NCI-H524 (cell line): ENCODE measurements at places on chromosomes 7 and 10.

DNA sequence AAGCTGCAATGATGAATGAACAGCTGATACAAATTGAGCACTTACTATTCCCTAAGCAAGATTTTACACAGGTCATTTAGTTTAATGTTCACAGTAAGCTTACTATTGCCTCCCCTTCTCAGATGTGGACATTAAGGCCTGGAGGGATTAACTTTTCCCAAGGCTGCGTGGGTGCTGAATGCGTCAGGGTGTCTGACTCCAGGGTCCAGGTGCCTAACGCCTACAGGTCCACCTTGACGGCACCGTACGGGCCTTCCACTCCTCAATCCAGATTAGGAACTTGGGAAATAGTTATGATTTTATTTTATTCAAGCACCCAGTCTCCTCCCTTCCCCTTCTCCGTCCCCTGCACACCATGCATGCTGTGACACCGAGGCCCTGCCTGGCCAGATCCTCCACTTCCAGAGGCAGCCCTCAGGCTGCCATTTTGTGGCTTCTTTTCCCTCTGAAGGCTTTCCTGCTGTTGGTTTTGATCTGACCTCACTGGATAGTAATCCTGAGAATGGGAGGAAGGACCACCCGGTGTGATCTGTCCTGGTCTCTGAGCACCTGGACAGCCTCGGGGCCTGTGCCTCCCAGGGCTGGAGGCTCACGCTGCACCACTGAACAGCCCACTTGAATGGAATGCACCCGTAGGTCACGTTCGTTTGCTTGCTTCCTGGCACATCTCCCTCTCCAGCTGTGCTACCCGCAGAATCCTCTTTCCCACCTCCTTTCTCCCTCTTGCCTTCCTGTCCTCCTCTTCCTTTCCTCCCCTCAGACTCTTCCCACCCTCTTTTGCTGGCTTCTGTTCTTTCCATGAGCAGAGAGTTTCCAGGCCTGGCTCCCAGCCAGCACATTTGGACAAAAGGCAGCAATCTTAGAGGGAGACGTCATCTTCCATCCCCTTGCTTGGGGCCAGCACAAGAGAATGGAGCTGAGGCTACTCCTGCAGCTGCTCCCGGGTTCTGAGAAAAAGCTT, 14.4 kb downstream of the DENND2A start:
- no peak for DNase-seq

DNA sequence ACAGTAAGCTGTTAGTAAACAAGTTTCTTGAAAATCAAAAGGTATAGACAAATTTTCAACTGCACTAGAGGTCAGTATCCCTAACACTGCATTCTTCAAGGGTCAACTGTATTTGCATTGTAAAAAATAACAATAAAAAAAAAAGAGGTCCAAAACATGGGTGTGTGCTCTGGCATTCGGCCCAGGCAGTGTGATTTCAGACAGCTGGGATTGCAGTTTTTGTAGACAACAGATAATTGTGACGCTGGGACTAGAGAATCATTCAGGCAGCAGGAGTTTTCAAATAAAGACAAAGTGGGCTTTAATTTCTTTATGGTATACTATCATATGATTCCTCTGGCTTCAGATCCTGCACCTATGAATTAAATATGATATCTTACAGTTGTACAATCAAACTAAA, 543.2 kb upstream of the SEMA3D start:
- DNase-seq, result no peak

- DNase-seq, result no peak
Observed at GRCh38 chr10:74856940-74857339, 30.5 kb downstream of the KAT6B start.

DNA sequence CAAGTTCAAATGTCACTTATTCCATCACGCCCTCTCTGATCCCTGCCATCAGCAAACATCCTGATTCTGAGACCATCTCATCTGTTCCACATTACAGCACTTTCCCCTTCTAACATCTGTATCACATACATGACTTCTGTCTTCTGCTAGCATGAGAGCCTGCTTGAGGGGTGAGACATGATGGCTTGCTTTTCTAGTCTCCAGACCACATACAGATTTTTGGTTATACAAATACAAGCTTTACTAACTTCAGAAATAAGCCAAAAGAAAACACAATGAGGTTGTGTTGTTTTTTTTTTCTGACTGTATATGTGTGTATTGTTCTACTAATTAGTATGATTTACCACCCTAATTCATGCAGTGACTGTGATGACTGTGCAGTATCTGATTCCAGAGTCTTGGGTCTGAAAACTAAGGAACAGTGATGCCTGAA, 34.3 kb downstream of the NAPEPLD start:
- no peak for DNase-seq

DNA sequence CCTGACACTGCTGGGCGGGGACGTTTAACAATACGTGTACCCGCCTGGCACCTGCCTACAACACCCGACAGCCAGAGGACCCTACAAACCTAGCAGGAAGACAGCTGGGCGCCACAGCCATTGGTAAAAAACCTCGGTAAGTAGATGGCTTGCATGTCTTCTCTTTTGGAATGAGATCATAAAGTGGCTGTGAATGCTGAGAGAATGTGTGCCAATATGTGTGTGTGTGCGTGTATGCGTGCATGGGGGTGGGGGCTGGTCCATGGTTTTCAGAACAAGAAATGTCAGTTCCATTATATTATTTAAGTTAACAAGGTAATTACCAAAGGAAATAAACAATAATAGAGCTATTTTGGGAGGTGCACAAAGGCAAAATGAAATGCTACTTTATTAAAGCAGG, 39.2 kb downstream of the PAPOLB start:
- no peak for DNase-seq

DNA sequence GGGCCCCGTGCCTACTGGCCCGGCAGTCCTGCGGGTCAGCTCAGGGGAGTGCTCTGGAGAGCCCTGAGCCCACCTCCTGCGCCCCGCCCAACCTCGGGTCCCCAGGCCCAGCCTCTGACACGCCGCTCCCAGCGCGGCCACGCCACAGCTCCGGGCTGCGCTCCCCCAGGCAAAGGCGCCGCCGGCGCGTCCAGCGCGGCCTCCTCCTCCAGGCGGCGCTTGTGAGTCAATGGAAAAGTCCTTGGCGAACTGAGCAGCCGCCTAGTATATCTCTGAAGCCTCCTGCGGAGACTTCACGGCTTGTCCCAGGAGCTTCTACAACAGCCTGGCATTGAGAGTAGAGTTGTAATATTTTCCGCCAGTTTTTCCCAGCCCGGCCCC, 29.5 kb upstream of the BMS1 start:
- peak; percentile 47 for DNase-seq

- no peak for DNase-seq
Observed at GRCh38 chr7:117146511-117146910, 176.3 kb downstream of the WNT2 start.

DNA sequence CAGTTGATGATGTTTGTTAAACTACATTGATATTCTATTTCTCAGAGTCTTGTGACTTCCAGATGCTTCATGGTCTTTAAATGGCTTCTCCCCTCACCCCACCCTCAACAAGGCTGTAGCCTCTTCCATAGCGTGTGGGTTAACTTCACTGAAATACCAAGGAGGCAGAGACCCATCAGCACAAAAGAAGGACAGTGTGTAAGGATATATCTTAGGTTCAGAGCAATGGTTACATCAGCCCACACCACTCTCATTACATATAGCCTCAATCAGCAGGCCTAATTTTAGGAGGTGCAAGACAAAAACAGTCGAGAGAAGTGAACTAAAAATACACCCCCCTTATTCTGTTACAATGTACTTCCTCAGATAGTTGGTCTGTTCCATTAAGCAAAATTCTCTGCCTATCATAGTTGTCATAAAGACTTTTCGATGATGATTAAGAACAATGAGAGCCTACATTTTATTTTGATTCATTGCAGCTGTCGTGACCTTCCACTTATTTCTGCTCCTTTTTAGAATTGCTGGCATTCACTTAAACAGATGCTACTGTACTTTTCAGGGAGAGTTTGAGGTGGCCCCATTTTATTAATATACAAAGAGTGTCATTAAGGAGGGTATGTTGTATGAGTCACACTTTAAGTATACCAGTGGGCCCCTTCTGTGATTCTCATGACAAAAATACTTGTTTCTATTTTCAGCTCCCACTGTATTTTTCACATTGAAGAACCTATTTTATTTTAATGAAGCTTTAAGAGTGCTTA, 52.1 kb downstream of the WIPF3 start:
- no peak for DNase-seq

- no peak for DNase-seq
Observed at GRCh38 chr7:96076350-96076707, 245.6 kb downstream of the SLC25A13 start.

DNA sequence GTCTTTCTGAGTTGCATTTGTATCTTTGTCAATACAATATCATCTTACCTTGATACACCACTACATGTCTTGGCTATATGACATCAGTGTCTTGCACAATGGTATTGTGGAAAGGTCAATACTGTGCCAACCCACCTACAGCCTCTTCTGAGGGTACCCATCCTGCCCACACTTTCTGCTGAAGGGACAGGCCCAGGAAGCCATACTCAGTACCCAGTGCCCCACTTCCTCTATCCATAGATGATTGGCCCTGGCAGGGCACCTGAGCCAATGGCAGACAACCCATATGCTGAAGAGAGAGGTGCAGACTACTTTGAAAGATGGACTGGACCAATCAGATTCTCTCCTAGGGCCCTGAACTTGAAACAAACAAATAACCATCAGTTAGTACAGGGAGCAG, 152.0 kb upstream of the ADO start:
- DNase-seq, result no peak

DNA sequence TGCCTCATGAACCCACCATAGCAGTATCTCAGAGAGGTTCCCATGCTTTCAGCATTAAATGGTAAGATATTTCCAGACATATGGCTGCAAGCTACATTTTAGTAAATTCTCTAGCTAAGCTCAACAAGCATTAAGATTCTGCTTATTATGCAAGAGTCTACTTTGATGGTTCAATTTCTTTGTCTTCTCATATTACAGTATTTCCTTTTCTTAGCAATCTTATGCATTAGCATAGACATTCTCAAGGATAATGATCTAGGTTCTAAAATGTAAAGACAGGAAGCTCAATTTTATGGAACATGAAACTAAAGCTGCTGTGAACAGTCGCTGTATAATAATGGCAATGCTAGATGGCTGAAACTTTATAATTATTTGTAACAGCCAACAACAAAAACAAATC, 39.2 kb downstream of the MEOX2 start:
- DNase-seq, result no peak

DNA sequence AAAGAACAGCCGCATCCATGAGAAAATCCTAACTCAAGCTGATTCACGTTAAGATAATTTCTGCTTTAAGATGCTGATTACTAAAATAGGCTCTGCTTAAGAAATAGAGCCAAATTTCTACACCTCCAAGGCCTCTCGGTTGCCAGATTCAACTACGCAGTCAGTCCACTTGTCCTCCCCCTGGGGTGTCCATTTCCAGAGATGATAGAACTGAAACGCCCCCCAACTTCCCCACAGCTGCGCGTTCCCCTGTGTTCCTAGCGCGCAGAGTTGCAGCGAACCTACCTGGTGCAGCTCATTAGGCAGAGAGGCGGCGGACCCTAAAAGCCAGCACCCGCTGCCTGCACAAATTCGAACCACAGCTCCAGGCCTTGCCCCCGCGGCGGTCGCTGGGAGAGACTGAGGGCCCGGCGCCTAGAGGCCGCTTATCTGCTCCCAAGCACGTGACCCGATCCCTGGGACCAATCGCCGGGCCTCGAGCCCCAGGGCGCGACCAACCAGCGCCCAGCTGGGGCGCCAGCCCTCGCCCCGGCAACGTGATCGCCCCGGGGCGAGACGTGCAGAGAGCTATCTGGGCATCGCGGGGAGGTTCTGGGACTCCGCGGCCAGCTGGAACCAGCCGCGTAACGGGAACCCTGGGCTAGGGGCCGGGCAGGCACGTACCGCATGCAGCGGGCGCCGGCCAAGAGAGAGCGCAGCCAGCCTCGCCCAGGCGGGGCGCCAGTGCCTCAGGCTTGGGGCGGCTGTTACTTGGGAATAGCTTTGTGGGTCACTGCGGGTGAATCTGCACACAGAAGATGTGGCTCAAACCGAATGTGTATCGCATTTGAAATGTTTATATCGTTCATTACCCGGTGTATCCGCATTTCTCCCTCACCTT, at the start of gene PPP1R3C:
TSS of gene PPP1R3C (minus strand) at position 401 of the 880 bp plus-strand sequence. CDS start at position 299, 102 bp downstream.
- DNase-seq, result peak; percentile 86

GRCh38 chr7:128275681-128276080, 34.6 kb downstream of the LEP start:
- no peak for DNase-seq

GRCh38 chr10:35876248-35876647, 234.2 kb upstream of the FZD8 start:
- no peak for DNase-seq

DNA sequence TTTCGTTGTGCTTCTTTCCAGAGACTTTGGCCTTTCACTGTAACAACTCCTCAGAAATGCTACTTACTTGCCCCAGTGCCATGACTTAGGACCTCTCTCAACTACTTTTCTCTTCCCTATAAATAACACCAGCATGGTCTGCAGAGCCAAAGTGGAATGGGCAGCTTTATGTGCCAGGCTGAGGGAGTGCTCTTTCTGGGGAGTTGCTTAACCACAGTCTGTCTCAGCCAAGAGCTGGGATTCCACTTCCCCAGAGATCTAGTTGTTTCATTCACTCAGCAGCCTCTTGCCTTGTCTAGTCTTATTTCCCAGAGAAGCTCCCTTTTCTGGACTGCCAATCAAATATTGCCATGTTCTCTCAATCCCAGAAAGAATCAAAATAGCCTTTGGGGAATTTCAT, 912.2 kb downstream of the GRID1 start:
- DNase-seq, result no peak

- no peak for DNase-seq
Observed at GRCh38 chr7:69561266-69561960, 36.9 kb upstream of the AUTS2 start.

GRCh38 chr10:78545756-78546155, 512.1 kb downstream of the RPS24 start:
- DNase-seq, result no peak

- DNase-seq, result peak; percentile 70
Observed at GRCh38 chr7:120554960-120555571, 282.1 kb downstream of the KCND2 start.

- no peak for DNase-seq
Observed at GRCh38 chr7:157027568-157028198, 17.2 kb upstream of the MNX1 start.

GRCh38 chr7:40598915-40599314, 464.1 kb downstream of the SUGCT start:
- DNase-seq, result no peak

- no peak for DNase-seq
Observed at GRCh38 chr10:32149252-32149955, 93.2 kb upstream of the KIF5B start.

GRCh38 chr7:96285579-96285978, 36.3 kb downstream of the SLC25A13 start:
- DNase-seq, result no peak

DNA sequence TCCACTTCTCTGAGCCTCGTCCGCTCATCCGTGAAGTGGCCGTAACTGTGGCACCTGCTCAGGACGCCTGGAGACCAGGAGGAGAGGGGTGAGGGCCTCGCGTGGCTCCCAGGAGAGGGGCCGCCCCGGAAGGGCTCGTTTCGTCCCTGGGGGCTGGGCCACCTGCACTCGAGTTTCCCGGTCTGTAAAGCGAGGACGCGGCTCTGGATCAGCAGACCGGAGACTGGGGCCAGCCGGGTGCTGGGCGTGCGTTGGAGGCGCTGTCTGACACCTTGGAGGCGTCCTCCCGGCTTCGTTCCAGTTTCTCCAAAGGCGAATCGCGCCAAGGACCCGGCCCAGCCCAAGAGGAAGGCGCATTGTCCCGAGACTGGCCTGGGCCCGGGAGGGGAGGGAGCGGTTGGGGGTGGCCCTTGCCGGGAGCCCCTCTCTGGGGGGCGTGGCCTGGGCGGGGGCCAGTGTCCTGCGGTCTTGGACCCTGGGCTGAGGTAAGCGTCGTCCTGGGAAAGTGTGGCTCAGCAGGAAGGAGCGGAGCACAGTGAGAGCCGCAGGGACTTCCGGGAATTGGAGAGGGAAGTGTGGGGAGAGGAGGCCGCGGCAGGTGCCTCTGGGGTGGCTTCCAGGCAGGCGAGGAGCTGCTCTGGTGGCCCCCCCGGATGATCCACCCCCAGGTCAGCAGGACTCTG, 89.6 kb downstream of the FOXL3 start:
- DNase-seq, result peak; percentile 25
